Left lung (tissue), 14 donors: ENCODE measurements at places on chromosomes 12 and 14. TPM values are rescaled to one million over a fixed set of nuclear protein-coding genes. Genes with fewer than 3 reads are reported as not detected.

The TIMM9 gene
- 22.5 TPM for total RNA-seq

The VRK1 gene
- total RNA-seq: 9.7 TPM

GRCh38 chr12:41621291-41621690, 433.2 kb downstream of the PDZRN4 start:
- no peak for DNase-seq

DNA sequence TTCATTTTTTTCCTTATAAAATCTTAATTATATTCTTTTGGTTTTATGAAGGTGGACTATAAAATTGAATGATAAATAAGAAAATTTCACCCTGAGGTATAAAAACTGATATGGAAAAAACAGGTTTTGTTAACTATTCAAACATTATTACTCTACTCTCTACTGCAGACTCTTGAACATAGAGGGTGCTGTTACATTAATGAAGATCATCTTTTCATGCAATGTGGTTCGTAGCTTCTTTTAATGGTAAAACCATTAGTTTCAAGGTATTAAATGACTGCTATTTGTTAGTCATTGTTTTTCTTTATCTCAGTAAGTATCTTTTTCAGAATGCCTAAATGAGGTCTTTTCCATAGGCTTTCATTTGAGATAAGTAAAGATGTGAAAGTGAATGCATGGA, 510.4 kb downstream of the SLC16A7 start:
- no peak for DNase-seq

- DNase-seq: no peak
These were observed 161.2 kb downstream of the TMTC3 start for GRCh38 chr12:88303335-88303734.

The TMEM132C gene
- 0.61 TPM for total RNA-seq

- no peak for DNase-seq
These were observed 3.2 kb downstream of the AMN start for GRCh38 chr14:102925646-102926045.

The PPFIA2 gene
- total RNA-seq: 3.5 TPM

The TMEM119 gene
- total RNA-seq: 50.5 TPM

DNA sequence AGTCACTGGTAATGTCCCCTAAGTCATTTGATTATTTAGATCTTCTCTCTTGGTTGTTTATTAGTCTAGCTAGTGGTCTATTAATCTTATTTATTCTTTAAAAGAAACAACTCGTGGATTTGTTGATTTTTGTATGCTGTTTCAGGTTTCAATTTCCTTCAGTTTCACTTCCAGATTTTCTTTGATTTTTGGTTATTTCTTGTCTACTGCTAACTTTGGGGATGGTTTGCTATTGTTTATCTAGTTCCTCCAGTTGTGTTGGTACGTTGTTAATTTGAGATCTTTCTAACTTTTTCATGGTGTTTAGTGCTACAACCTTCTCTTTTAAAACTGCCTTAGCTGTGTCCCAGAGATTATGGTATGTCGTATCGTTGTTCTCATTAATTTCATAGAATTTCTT, 18.5 kb upstream of the CD69 start:
- no peak for DNase-seq

- no peak for DNase-seq
These were observed 10.0 kb downstream of the STYK1 start for GRCh38 chr12:10663869-10664268.

- DNase-seq: no peak
These were observed 16.7 kb downstream of the SLCO1C1 start for GRCh38 chr12:20711846-20712245.

DNA sequence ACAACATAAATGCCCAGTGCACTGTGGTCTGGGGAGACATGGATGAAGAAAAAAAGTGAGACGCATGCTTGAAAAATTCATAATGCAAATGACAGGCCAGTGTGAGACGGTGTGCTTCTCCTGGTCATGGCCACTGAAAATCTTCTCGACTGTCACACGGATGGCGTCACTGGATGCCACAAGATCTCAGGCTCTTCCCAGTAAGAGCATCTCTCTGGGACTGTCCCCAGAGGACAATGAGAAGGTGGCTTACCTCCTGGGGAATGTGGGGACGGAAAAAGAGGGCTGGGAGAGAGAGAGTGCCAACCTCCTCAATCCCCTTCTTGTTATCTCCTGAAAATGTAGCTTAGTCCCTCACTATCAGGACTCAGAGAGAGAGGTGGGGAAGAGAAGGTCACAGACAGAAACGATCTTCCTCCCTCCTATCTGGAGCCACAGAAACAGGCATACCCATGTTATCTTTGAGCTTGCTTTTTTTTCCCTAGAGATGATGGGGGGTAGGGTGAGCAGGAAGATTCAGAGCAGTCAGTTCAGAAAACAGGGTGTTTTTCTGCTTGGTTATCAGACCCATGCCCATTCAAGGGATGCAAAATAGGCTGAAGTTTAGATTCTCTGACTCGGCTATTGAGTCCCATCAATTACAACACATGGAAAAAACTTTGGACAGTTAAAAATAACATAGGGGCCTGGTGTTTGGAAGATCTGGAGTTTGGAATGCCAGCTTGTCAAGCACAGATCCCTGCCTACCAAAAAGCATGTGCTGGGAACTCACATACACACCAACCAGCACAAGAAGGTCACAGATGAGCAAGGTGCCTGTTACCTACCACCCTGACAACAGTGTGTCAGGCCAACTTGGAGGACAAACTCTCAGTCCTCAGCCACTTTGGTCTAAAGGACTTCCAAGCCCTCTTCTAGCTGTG, 24.2 kb downstream of the DPF3 start:
- no peak for DNase-seq

The GPRC5D gene
- not detected for total RNA-seq

DNA sequence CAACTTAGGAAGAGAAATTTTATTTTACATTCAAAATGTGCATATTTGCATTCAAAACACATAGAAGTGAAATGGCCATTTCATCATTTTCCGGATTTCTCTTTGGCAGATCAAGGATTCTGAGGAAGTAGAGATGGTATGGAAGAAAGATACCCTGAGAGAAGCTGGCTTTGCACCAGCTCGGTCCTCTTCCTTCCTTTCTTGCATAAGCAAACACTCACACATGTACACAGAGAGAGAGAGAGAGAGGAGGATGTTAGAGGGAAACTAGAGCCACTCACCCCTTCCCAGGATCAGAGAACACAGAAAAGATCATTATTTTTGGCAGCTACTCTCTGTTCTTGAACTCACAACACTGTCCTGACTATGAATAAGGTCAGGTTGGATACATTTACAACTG, 15.6 kb upstream of the PLEKHD1 start:
- DNase-seq: no peak

DNA sequence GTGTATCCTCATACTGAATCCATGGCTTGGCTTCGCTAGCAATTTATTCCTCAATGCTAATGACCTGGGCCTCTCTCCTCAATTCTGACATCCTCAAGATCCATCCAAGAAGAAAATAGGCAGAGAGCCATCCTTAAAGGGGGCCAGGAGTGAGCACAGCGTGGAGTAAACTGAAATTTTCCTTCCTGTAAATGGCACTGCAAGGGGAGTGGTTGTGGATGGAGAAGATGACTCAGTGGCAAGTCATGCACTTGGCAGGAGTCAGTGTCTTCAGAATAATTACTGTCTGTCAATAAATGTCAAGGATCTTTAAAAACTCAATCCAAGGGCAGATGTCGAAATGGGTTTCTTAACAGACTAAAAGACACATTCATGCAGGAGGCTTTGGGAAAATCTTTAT, 88.0 kb upstream of the TMEM132C start:
- no peak for DNase-seq

The LMO3 gene
- 228 TPM for total RNA-seq

The ITGB7 gene
- total RNA-seq: 3.8 TPM

DNA sequence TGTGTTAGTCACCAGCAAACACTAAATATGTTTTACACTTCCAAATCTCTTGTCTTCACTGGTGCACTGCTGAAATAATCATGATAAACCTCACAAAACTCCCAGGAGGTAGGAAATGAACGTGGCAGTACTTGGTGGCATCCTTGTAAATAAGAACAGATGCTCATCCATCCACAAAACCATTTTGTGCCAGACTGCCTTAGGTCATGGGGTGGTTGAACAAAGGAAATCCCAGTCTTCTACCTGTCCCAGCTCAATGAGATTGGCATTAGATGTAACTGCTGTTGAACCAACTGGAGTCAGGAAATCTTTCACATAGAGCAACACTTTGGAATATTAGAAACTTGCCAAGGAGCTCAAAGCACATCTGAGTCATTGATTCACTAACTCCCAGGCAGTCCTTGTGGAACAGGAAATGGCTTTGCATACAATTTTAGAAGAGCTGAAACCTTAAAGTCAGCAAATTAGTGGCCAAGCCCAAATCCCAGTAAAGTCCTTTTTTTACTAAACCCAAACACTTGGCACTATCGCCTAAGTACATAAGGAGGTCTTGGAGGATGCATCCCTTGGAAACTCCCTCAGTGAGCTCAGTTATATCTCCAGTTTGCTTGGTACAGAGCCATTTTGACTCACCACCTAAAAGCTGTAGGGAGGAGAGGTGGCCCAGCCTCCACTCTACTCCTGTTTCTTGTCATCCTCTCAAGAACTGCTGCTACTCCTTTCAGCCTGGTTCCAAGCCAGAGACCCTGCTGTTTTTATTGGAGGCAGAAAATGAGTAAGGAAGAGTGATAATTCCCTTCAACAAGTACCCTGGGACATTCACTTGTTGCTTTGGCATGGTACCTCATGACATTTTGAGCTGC, 208.0 kb downstream of the NOVA1 start:
- no peak for DNase-seq

The GALNT9 gene
- 0.17 TPM for total RNA-seq

DNA sequence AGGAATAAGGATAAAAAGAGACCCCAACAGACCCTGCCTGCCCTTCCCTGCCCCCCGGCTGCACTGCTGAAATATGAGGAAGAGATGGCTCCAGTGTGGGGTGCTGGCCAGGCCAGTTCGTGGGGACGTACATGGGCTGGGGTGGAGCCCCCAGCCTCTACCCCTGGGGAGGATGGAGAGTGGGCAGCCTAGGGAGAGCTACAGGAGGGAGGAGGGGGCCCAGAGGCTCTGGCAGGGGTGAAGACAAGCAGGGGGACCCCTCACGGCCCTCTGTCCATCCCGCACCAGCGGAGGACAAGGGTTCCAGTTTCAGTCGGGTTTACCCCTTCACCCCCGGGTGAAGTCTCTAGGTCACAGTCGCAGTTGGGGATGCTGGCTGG, 11.0 kb upstream of the RPLP0 start:
- DNase-seq: no peak

The DENND5B gene
- total RNA-seq: 4.4 TPM

- DNase-seq: no peak
These were observed 70.8 kb downstream of the CCDC88C start for GRCh38 chr14:91346838-91347173.

- no peak for DNase-seq
These were observed 18.2 kb upstream of the IRF2BPL start for GRCh38 chr14:77046721-77047120.

The APOF gene
- total RNA-seq: not detected

DNA sequence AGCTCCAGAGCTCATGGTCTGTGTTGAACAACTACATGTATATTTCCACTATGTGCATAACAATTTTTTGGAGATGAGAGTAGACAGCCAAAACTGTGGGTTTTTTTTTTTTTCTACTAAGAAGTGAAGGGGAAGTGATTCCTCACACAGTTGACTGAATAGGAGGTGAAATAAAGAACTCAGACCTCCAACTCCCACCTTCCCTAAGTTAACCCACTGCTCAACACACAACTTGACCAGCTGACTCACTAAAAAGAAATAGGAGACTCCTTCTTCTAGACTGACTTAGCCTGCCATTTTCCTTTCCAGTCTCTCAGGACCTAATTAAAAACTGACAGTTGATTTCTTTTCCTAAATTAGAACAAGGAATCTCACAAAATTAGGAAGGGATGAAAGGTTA, 1.7 kb downstream of the M6PR start:
- no peak for DNase-seq

DNA sequence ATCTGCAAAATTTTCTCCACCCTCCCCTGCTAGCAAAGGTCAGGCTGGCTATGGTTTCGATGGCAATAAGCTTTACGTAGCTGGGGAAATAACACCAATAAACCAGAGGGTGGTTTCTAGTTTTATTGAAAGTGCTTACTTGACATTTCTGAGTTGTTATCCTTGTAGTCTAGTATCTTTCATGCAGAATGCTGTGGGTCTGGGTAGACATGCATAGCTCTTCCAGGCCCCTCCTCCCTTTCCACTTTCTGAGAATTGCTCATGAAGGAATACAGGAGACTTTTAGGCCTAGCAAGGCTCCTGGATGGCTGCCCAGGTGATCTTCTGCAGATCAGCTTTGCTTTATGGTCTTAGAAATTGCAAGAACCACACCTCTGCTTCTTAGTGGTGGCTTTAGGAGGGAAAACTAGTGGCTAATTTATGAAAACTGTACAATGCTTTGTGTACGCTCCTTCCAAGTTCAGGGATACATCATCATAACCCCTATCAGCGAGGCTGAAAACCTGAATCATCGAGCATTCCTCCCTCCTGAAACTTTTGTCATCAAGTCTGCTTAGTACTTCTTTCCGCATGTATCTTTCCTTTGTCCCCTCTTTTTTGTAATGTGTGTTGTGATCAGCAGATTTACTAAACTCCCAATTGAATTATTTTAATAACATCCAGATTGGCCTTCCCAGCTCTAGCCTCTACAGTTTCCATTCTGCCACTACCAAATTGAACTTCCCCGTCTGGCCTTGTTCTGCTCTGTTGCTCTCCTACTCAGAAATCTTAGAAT, 473.0 kb downstream of the RAD51B start:
- DNase-seq: no peak
